Activated naive CD8-positive, alpha-beta T cell treated with anti-CD3 and anti-CD28 coated beads, Interleukin-2, amount 50 U/mL, for 24 hours (primary cell): ENCODE measurements at places on chromosomes 11 and 22.

DNA sequence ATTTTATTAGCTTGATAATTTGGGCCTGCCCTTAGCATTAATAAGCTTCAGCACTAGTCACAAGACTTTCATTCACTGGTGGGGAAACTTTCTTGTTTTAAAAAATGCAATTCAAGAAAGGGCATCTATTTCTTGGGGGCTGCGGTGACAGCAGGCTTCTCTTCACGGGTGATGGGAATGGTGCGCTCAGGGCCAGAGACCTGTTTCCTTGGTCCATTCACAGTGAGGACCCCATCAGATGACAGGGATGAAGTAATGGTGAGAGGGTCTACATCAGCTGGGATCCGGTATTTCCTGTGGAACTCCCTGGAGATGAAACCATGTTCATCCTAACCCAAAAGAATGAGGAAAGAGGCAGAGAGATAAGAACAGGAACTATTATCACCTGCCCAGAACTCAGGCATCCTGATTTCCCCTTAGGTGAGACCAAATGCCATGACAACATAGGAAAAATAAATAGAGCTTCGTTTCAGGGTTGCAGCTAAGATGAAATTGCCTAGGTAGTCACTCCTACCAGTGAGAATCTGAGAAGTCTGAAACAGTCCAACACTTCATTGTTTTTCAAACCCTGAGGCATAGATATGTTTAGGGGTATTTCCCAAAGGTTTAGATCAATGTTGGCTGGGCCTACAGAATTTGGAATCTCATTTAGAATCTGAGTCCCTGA is 2.8 kb downstream of the CRYAB start:
- H3K4me1 ChIP-seq: no peaks in the 10 kb centered on the region
- peaks cover 28% of the 10 kb centered on the region for H3K27me3 ChIP-seq
- DNase-seq: no peak
- H3K36me3 ChIP-seq: no peaks in the 10 kb centered on the region
- no peak overlapping the region for H3K4me3 ChIP-seq

DNA sequence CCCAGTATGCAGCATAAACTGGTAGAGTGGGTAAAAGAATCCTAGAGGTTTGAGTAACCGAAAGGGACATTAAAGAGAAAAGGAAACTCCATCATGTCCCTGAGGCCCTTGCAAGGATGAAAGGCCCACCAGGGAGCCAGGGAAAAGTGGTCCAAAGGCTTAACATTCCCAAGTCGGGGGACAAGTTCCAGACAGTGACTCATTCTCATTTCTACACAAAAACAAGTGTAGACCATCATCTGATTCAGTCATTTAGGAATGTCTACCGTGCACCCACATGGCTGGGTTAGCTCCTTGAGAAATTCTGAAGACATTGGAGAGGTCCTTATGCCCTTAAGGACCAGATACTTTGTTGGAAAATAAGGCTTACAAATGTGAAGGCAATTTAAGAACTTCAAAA is 4.8 kb upstream of the NOX4 start:
- H3K27ac ChIP-seq: no peak overlapping the region
- no peak for DNase-seq
- no peaks in the 10 kb centered on the region for H3K36me3 ChIP-seq
- H3K4me1 ChIP-seq: no peaks in the 10 kb centered on the region
- no peak overlapping the region for H3K4me3 ChIP-seq

DNA sequence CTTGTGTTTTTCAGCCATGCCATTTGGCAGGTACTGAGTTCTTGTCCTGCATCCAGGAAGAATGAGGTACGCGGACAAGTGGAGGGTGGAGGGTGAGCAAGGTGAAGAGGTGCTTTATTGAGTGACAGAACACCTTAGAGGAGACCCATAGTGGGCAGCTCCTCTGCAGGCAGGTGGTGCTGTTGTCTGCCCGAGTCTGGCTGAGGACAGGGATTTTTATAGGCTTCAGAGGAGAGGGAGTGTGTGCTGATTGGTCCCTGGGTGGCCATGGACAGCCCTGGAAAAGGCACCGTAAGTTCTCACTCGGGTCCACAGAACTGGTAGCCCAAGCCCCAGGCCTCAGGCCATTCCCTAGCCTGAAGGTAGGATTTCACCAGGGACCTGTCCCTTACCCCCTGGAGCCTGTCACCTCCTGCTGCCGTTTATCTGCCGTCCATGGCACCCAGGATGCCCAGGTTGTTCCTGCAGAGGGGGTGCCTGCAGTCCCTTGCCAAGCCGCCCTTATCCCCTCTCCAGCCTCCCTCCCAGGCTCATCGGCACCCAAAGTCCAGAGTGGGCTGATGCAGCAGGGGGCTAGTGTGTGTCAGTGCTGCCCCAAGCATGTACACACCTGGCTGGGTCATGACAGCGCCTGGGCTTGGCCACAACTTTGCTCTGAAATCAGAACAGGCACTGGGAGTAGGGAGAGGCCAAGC is 213.6 kb downstream of the LRRC4C start:
- H3K27ac ChIP-seq: no peak overlapping the region
- H3K4me1 ChIP-seq: no peaks in the 10 kb centered on the region

DNA sequence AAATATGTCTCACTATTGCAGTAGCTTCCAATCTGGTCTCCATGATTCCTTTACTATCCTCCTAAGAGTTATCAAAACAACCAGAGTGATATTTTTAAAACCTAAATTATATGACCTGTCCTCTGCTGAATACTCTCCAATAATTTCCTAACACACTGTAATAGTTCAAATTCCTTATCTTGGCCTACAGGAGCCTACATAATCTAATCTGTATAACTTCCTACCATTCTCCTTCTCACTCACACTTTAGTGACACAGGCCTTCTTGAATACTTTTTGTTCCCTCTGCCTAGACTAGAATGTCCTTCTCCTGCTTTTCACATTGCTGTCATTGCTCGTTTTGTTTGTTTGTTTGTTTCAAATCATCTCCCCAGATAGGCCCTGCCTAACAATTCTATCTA is 9.4 kb downstream of the FHIP1B start:
- no peaks in the 10 kb centered on the region for H3K27me3 ChIP-seq
- no peak overlapping the region for H3K27ac ChIP-seq
- no peak for DNase-seq
- H3K4me3 ChIP-seq: no peak overlapping the region

GRCh38 chr11:109308551-109308950 is 113.4 kb upstream of the C11orf87 start:
- no peaks in the 10 kb centered on the region for H3K36me3 ChIP-seq
- H3K27me3 ChIP-seq: no peaks in the 10 kb centered on the region
- H3K27ac ChIP-seq: no peak overlapping the region
- no peak overlapping the region for H3K4me3 ChIP-seq

DNA sequence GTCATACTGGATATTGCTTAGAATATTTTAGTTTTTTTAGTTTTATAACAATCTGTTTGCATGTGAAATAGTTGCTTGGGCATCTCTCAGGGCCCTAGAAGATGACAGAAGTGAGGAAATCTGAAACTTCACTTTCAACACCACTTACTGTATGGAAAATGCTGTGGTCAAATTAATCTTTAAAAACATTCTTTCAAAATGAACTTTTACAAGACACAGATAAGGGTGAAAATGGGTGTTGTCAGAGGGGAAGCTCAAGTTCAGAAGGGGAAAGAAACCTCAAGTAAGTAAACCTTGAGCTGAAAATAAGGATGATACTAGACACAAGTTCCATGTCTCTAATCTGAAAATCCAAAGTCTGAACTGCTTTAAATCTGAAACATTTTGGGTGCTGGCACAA is 1840.1 kb upstream of the RAG2 start:
- no peak overlapping the region for H3K4me3 ChIP-seq
- H3K36me3 ChIP-seq: no peaks in the 10 kb centered on the region
- H3K27ac ChIP-seq: no peak overlapping the region
- no peaks in the 10 kb centered on the region for H3K27me3 ChIP-seq

DNA sequence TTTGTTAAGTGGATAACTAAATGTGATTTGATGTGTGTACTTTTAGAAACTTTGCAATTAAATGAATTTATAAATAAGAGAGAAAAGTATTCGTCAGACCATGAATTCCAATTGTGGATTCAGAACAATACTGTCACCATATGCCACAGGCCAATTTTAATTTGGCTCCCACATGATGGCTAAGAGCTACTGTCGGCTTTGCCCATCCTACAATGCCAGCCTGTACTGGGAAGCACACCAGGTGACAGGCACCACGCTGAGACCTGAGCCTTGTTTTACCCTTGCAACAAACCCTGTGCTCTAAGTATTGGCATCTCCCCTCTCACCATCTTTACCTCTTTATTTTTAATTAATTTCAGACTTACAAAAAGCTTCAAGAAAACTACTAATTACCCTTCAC is 14.0 kb downstream of the RAB30 start:
- H3K27ac ChIP-seq: no peak overlapping the region
- H3K36me3 ChIP-seq: peaks cover 36% of the 10 kb centered on the region
- no peak for DNase-seq
- H3K4me3 ChIP-seq: no peak overlapping the region
- peaks cover 84% of the 10 kb centered on the region for H3K4me1 ChIP-seq
